ENCODE measurements at places on chromosomes 1 and 21.

DNA sequence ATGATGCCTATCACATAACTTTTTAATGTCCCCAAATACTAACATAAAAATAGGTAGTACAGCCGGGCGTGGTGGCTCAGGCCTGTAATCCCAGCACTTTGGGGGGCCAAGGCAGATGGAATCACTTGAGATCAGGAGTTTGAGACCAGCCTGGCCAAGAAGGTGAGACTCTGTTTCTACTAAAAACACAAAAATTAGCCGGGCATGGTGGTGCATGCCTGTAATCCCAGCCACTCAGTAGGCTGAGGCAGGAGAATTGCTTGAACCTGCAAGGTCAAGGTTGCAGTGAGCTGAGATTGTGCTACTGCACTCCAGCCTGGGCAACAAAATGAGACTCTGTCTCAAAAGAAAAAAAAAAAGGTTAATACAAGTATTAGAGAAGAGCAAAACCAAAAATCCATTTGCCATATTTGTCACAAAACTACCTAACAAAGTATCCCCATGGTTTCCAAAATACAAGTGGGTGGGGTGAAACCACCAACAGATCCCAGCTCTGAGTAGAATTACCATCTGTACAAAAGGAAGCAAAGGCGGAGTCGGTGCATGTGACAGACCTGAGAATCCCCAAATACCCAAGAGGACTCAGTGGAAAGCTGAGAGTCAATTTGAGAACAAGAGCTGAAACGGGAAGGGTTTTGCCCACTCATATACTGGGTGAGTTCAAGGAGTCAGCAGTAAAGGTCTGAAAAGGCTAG, 113.2 kb downstream of the TOMM20 start:
- DNase-seq: no peak

GRCh38 chr21:25396135-25396711, 211.1 kb downstream of the MRPL39 start:
- DNase-seq: no peak

- DNase-seq: no peak
Measured at GRCh38 chr1:43602990-43603389, 47.0 kb upstream of the KDM4A start.

- DNase-seq: no peak
Measured at GRCh38 chr1:108845446-108845845, 11.4 kb downstream of the AKNAD1 start.

- DNase-seq: no peak
Measured at GRCh38 chr21:39710866-39711265, 34.1 kb upstream of the IGSF5 start.

- DNase-seq: no peak
Measured at GRCh38 chr1:18770799-18771198, 88.7 kb downstream of the TAS1R2 start.

DNA sequence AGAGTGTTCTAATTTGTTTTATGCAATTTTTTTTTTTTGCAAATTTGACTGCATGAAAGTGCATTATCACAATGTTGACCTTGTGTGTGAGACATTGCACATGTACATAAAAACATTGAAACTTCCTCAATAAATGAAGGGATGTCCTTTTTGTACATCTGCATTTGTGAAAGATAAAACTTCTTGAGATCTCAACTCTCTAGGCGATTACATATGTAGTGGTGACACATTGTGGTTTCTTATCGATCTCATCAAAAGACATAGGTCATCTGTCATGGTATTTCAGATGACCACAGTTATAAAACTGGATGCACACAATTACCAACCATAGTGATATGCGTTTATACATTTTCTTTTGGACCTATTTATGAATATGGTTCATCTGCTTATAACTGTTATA, 35.6 kb upstream of the C21orf91 start:
- no peak for DNase-seq

DNA sequence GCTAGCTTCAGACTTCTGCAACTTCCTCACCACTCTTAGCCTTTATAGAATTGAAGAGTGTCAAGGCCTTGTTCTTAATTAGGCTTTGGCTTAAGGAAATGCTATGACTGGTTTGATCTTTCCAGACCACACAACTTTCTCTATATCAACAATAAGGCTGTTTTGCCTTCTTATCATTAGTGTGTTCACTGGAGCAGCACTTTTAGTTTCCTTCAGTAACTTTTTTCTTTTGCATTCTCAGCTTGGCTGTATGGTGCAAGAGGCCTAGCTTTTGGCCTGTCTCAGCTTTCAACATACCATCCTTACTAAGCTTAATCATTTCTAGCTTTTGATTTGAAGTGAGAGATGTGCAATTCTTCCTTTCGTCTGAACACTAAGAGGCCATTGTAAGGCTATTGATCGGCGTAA, 8.6 kb downstream of the PRKACB start:
- DNase-seq: no peak

DNA sequence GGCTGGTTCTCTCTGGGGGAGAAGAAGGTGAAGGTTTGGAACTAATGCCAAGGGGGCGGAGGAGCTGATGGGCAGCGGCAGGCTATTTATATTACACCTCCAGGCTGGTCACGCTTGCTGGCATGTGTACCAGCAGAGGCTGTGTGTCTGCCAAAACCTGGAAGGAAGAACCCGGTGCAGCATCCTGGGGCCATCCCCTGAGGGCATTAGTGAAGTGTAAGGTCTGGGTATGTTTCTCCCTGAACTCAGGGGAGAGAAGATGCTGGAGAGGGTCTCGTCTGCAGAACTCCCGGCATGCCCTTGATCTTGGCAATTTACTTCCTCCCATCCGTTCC, 5.3 kb downstream of the DISP3 start:
- DNase-seq: no peak

GRCh38 chr21:38814126-38815059, 8.7 kb downstream of the ETS2 start:
- no peak for DNase-seq

GRCh38 chr1:119367432-119368124, 1.0 kb upstream of the HAO2 start:
- peak; percentile 56 for DNase-seq

DNA sequence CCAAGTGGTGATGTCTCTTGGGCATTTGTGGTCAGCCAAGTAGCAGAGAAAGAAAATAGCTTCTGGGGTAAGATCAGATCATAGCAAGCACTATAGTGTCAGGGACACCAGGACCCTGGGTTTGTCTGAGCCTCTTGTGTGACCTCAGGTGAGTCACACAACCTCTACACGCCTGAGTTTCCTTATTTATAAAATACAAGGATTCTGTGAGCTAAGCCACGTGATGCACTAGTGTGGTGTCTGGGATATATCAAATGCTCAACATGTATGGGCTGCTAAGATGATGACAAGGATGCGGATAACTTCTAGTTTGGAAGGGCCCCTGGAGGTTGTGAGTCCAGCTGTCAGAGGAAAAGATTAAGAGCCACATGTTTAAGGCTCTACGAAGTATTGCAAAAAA, 24.5 kb upstream of the ZNF436 start:
- DNase-seq: peak; percentile 98

DNA sequence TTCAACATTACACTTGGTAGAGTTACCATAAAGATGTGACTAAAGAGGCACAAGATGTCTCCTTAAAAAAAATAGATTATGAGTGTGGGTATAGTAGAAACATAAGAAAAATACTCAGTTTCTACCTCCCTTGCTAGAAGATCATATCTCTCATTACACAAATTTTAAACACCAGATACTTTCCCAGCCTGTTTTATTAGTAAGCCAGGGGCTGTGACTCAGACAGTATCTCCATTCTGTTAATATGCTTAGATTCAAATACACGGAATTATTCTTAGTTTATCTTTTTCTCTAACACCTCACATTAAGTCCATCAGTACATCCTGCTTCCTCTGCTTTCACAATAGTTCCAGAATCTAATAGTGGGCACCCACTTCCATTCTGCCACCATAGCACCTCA, 561.8 kb upstream of the ADAMTS5 start:
- DNase-seq: no peak

GRCh38 chr1:245489838-245490237, 335.1 kb downstream of the KIF26B start:
- no peak for DNase-seq

DNA sequence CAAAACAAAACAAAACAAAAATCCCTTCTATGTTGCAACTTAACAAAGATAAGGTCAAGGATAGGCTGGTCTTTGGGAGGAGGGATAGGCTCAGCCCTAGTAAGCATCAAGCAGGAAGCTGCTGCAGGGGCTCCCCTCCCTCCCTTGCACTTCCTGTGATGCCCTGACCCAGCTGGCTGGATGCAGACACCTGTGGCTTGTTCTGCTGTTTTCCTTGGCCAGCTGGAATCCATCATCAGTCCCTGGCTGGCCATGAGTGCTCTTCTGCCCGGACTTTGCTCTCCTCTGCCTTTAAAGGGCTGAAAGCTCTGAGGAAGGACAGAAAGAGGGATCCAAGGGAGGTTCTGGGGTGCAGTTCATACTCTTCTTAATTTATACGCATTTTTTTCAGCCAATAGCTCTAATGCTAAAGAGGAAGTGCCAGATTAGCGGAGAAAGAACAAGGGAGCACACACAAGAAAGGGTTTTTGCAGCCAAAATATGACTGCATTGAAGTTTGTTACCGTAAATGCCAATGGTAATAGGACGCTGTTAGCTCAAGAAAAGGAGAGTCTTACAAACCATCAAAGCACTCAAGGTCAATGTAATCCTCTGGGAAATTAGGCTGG, 19.9 kb upstream of the UBE2U start:
- DNase-seq: peak; percentile 43

DNA sequence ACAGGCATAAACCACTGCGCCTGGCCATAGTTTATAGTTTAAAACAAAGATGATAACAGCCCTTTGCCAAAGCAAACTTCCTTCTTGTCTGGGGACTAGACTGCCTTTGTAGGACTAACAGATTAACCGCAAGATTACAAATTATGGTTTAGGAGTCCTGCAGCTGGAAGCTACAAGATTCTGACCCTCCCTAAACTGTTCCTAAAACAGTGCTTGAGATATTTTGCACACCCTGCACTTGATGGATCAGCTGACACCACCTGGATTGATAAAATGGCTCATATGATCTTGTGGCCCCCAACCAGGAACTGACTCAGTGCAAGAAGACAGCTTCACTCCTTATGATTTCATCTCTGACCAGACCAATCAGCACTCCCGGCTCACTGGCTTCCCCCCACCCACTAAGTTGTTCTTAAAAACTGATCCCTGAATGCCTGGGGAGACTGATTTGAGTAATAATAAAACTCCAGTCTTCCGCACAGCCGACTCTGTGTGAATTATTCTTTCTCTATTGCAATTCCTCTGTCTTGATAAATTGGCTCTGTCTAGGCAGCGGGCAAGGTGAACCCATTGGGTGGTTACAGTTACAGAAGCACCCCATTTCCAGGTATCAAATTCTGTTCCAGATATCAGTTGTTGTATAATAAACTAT, 13.8 kb upstream of the RNF11 start:
- DNase-seq: no peak

DNA sequence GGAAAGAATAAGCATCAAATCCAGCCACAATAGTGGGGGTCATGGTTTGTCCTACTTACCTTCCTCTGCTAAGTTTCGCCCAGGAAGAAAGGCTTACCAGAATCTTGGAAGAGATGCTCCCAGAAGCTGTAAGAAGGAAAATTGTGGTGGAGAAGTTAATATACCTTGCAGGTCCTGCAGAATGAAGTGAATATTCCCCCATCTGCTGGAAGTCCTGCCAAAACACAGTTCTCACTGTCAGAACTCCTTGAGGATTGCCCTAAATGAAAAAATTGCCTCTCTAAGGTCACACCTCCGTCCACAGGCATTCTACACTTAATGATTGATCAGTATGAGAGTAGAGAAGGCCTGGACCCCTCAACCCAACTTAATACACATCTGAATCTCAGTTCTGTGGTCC, 78.4 kb upstream of the RGS21 start:
- no peak for DNase-seq

- peak; percentile 88 for DNase-seq
Measured at GRCh38 chr1:22704440-22705067, 6.1 kb upstream of the EPHB2 start.

DNA sequence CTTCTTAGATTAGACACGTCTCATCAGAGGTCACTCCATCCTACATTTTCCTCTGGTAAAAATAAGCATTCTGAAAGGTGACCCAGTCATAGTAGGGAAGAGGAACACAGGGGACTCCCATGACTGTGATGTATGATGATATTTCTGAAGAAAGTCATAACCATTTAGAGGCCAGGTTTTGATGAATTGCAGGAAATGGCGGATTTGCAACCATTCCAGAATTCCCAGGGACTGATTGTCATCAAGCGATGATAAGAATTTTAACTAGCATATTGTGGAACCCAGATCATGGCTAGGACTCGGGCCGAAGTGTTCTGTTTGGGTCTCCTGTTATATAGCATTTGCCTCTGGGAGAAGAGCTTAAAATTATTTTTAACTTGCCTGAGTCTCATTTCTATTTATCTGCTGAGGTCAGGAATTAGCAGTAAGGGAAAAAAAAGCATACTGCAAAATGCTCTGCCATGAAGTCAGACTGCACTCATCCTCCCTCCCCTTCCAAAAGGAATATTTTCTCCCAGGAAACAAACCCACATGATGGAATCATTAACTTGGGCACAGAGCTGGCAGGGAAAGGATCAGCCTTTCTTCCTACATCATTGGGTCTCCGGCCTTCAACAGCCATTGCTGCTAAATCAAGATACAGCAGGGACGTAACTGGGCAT, 286.7 kb downstream of the HLX start:
- DNase-seq: no peak

DNA sequence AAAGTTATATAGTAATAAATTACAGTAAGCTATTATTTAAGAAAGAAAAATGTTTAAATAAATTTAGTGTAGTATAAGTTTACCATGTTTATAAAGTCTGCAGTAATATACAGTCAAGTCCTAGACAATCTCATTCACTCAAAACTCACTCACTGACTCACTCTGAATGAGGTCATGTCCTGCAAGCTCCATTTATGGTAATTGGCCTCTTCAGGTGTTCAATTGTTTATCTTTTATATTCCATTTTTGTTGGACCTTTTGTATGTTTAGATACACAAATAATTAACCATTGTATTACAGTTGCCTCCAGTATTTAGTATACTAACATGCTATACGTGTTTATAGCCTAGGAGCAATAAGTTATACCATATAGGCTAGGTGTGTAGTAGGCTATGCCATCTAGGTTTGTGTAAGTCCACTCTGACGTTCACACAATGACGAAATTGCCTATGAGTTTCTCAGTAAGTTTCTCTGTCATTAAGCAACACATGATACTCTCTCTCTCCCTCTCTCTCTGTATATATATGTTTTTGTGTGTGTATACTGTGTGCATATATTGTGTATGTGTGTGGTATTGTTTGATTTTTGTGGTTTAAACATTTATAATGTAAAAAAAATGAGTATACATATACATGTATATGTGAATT, 161.2 kb downstream of the NCAM2 start:
- DNase-seq: no peak

DNA sequence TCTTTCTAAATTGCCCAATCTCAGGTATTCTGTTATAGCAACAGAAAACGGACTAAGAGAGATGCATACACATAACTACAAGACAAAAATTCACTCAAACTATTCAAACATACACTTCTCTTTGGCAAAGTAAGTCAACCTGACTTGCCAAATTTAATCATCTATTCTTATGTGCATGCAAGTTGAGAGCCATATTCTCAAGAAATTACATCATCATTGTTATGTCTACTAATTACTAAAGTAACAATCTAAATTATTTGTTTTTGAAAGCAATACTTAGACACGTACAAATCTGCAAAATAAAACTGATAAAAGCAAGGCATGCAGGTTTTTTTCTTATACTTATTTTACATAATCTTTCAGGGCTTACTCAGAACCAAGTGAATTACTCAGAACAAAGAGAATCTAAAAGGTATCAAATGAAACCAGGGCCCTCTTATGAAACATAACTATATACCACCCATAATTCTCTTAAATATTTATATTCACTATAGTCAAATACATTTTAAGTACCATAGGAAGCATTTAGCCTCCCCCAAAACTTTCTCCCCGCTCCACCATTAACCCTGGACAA, 62.3 kb downstream of the HLCS start:
- no peak for DNase-seq

Data from cardiac fibroblast (primary cell).